ENCODE measurements at places on chromosomes 16 and 17. TPM values are rescaled to one million over a fixed set of nuclear protein-coding genes. Genes with fewer than 3 reads are reported as not detected.

Gene SOX15
- not detected for total RNA-seq

DNA sequence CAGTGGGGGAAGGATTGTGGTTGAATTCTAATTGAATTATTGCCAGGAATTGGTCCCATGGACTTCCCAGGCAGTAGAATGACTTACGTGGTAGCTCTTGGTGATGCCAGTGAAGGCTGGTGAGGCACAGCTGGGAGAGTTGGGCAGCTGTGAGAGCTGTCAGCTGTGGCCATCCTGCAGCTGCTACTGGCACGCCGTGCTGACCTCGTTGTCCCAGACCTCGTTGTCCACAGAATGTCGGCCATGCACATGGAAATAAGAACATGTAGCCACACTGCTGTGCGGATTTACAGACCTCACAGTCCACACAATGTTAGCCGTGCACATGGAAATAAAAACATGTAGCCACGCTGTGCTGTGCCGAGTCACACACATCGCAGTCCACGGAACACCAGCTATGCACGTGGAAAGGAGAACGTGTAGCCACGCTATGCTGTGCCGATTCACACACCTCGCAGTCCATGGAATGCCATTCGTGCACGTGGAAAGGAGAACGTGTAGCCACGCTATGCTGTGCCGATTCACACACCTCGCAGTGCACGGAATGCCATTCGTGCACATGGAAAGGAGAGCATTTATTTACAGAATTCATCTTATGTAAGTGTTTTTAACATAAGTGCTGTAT, 59.2 kb downstream of the BANP start:
- DNase-seq, result no peak

Gene ABCC11
- not detected for total RNA-seq

- DNase-seq, result no peak
Measured at GRCh38 chr16:50478075-50478772, 70.0 kb upstream of the NKD1 start.

DNA sequence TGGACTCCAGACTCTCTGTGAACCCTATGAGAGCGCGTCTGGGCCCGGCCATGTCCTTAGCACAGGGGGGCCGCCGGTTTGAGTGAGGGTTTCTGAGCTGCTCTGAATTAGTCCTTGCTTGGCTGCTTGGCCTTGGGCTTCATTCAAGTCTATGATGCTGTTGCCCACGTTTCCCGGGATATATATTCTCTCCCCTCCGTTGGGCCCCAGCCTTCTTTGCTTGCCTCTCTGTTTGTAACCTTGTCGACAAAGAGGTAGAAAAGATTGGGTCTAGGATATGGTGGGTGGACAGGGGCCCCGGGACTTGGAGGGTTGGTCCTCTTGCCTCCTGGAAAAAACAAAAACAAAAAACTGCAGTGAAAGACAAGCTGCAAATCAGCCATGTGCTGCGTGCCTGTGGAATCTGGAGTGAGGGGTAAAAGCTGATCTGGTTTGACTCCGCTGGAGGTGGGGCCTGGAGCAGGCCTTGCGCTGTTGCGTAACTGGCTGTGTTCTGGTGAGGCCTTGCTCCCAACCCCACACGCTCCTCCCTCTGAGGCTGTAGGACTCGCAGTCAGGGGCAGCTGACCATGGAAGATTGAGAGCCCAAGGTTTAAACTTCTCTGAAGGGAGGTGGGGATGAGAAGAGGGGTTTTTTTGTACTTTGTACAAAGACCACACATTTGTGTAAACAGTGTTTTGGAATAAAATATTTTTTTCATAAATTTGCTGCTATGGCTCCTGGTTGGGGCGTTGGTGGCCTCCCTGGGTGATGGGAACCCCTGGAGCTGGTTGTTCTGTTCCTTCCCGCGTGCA, 23.1 kb downstream of the STAT5A start:
- no peak for DNase-seq
